ENCODE measurements at places on chromosomes 2 and 18. TPM values are rescaled to one million over a fixed set of nuclear protein-coding genes. Genes with fewer than 3 reads are reported as not detected.

ZNF385B gene
- 13.5 TPM for polyA plus RNA-seq

SAG gene
- polyA plus RNA-seq = 0.22 TPM

ARHGEF33 gene
- 0.71 TPM for polyA plus RNA-seq

LYG2 gene
- not detected for polyA plus RNA-seq

IL1A gene
- 15.5 TPM for polyA plus RNA-seq

ADRA2B gene
- 0.31 TPM for polyA plus RNA-seq

NEURL3 gene
- 0.24 TPM for polyA plus RNA-seq

KLHL41 gene
- polyA plus RNA-seq = 0.30 TPM

DNER gene
- 0.63 TPM for polyA plus RNA-seq

CEBPZ gene
- polyA plus RNA-seq = 66.7 TPM

TXNDC2 gene
- 0.16 TPM for polyA plus RNA-seq

GKN1 gene
- 0.15 TPM for polyA plus RNA-seq

DNAH6 gene
- 1.9 TPM for polyA plus RNA-seq

MC5R gene
- polyA plus RNA-seq = not detected

MALL gene
- 97.7 TPM for polyA plus RNA-seq

CRYGC gene
- not detected for polyA plus RNA-seq

GLB1L gene
- 9.1 TPM for polyA plus RNA-seq

SOX11 gene
- polyA plus RNA-seq = not detected

MATN3 gene
- polyA plus RNA-seq = 3.1 TPM

RAB17 gene
- 19.3 TPM for polyA plus RNA-seq

KCNG2 gene
- 1.8 TPM for polyA plus RNA-seq

ANO7 gene
- polyA plus RNA-seq = 0.71 TPM

APCDD1 gene
- polyA plus RNA-seq = 6.8 TPM

IL36RN gene
- 0.01 TPM for polyA plus RNA-seq

ATP6V1B1 gene
- 0.33 TPM for polyA plus RNA-seq

PELI1 gene
- 50.9 TPM for polyA plus RNA-seq

TSPYL6 gene
- polyA plus RNA-seq = not detected

RGPD3 gene
- polyA plus RNA-seq = 0.20 TPM

CXCR2 gene
- 0.73 TPM for polyA plus RNA-seq

UCN gene
- polyA plus RNA-seq = 0.76 TPM

STK17B gene
- 9.0 TPM for polyA plus RNA-seq

SPATA3 gene
- polyA plus RNA-seq = not detected

TNS1 gene
- 67.0 TPM for polyA plus RNA-seq

ACADL gene
- 43.6 TPM for polyA plus RNA-seq

AGXT gene
- polyA plus RNA-seq = 0.05 TPM

EFEMP1 gene
- polyA plus RNA-seq = 112 TPM

TMEM178A gene
- polyA plus RNA-seq = 4.8 TPM

SPC25 gene
- polyA plus RNA-seq = 1.8 TPM

PARD6G gene
- polyA plus RNA-seq = 1.9 TPM

COLEC12 gene
- polyA plus RNA-seq = 10.3 TPM

CHST10 gene
- polyA plus RNA-seq = 5.1 TPM

SCN7A gene
- 6.1 TPM for polyA plus RNA-seq

SKOR2 gene
- polyA plus RNA-seq = not detected

CRYBA2 gene
- not detected for polyA plus RNA-seq

VIL1 gene
- polyA plus RNA-seq = 0.06 TPM

CFAP53 gene
- polyA plus RNA-seq = 5.0 TPM

C2orf92 gene
- 1.8 TPM for polyA plus RNA-seq

NMUR1 gene
- polyA plus RNA-seq = 0.89 TPM

C2orf80 gene
- polyA plus RNA-seq = 0.18 TPM

IL1B gene
- polyA plus RNA-seq = 482 TPM

FAM168B gene
- 43.8 TPM for polyA plus RNA-seq

SLC11A1 gene
- 359 TPM for polyA plus RNA-seq

TRIM54 gene
- polyA plus RNA-seq = 0.10 TPM

Data from lung (tissue), 17 donors.